Right atrium auricular region (tissue), 2 donors: ENCODE measurements at places on chromosomes 11 and 22.

DNA sequence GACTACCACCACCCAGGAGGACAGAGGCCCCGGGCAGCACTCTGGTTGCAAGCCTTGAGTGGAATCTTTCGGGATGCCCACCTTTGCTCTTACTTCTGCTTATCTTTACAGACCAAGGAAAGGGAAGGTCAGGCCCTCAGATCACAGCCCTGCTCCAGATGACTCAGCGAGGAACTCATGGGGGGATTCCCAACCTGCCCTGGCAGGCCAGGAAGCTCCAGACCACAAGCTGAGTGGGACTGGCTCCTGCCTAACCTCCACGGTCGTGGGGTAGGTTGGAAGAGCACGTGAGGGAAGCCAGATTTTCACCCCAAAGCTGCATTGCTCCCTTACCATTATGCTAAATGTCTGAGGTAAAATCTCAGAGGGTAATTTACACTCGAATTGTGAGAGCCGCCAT, 11.8 kb downstream of the TBC1D10A start:
- H3K27me3 ChIP-seq, result no peaks in the 10 kb centered on the region
- H3K4me3 ChIP-seq, result no peak overlapping the region
- peaks cover 75% of the 10 kb centered on the region for H3K4me1 ChIP-seq
- H3K36me3 ChIP-seq, result no peaks in the 10 kb centered on the region
- no peak overlapping the region for H3K27ac ChIP-seq

GRCh38 chr11:73325036-73325981, 17.2 kb downstream of the ARHGEF17 start:
- H3K4me1 ChIP-seq, result no peaks in the 10 kb centered on the region
- no peak for DNase-seq
- H3K27me3 ChIP-seq, result no peaks in the 10 kb centered on the region
- no peaks in the 10 kb centered on the region for H3K36me3 ChIP-seq

GRCh38 chr11:81749245-81749644, 984.4 kb downstream of the FAM181B start:
- no peaks in the 10 kb centered on the region for H3K27me3 ChIP-seq
- no peak overlapping the region for H3K4me3 ChIP-seq
- DNase-seq, result no peak
- no peaks in the 10 kb centered on the region for H3K4me1 ChIP-seq

- H3K27me3 ChIP-seq, result no peaks in the 10 kb centered on the region
- H3K4me3 ChIP-seq, result no peak overlapping the region
- no peaks in the 10 kb centered on the region for H3K36me3 ChIP-seq
- no peak overlapping the region for H3K27ac ChIP-seq
- H3K4me1 ChIP-seq, result no peaks in the 10 kb centered on the region
- no peak for DNase-seq
These were observed 369.6 kb downstream of the TENM4 start for GRCh38 chr11:79071190-79071589.

DNA sequence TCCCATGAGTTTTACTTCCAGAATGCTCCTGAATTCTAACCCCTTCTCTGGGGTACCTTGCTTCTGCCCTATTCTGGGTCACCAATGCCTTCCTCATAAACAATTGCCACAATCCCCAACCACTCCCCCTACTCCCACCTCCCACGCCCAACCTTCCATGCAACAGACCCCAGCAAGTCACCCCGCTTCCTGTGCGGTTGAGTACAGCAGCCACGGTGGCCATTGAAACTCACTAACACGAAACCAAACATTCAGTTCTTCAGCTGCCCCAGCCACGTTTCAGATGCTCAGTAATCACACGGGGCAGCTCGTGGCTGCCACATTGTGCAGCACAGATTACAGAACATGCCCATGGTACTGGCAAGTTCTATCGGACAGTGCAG, 3.7 kb upstream of the BCR start:
- no peaks in the 10 kb centered on the region for H3K36me3 ChIP-seq
- no peak overlapping the region for H3K4me3 ChIP-seq
- no peak overlapping the region for H3K27ac ChIP-seq
- no peaks in the 10 kb centered on the region for H3K27me3 ChIP-seq
- no peak for DNase-seq

- H3K27ac ChIP-seq, result peak overlapping the region; percentile 41
- H3K4me3 ChIP-seq, result no peak overlapping the region
- no peak for DNase-seq
- no peaks in the 10 kb centered on the region for H3K4me1 ChIP-seq
These were observed 443.5 kb downstream of the SOX6 start for GRCh38 chr11:15912825-15913224.

DNA sequence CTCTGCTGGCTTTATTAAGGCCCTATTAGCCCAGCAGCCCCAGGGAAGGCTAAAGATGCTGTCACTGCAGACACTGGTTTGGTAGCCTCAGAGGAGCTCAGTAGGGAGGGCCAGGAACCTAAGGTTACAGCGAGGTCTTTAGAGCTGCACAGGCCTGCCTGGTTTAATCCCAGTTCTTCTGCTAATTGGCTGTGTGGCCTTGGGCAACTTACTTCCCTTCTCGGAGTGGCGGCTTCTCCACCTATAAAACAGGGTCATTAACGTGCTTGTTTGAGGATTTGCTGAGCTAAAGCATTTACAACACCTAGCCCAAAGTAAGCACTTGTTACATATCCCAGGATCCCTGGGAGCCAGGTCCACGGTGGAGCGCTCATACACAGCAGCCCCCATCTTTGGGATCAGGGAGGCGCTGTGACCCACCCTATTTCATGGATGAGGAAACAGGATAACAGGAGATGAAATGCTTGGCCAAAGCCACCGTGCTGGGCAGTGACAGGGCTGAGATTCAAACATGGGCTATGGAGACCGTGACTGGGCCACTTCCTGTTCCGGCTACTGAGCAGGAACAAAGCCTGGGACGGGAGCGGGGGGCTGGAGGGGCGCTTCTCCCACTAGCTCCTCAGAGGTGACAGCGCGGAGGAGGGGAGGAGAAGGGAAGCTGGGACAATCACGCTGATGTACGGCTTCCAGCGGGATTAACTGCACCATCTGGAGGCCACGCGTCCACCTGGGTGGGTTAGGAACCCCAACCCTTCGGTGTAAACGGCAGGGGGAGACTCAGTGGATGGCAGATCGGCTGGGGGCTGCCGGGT, 61.5 kb downstream of the IGLL1 start:
- H3K27me3 ChIP-seq, result no peaks in the 10 kb centered on the region
- no peak overlapping the region for H3K4me3 ChIP-seq
- H3K4me1 ChIP-seq, result peaks cover 30% of the 10 kb centered on the region

DNA sequence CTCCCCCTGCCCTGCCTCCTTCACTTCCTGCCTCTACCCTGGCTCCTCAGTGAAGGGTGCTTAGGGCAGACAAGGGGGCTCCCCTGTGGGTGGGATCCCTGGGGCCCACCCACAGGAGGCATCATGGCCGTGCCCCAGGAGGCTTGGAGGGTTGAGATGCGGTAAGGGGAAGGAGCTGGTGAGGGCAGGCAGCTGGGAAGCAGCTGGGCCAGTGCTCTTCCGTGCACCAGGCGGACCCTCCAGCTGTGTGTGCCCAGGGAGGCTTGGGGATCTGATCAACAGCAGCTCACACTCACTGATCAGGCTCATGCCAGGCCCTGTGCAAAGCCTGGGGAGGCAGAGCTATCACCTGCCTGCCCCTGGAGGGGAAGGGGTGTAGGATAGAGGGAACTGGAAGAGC, 59.3 kb upstream of the TTLL12 start:
- H3K27me3 ChIP-seq, result no peaks in the 10 kb centered on the region
- H3K27ac ChIP-seq, result no peak overlapping the region
- H3K4me3 ChIP-seq, result no peak overlapping the region
- H3K4me1 ChIP-seq, result no peaks in the 10 kb centered on the region

- H3K27me3 ChIP-seq, result no peaks in the 10 kb centered on the region
- DNase-seq, result no peak
- no peaks in the 10 kb centered on the region for H3K4me1 ChIP-seq
- no peaks in the 10 kb centered on the region for H3K36me3 ChIP-seq
These were observed 61.4 kb downstream of the EFCAB6 start for GRCh38 chr22:43750751-43751150.

DNA sequence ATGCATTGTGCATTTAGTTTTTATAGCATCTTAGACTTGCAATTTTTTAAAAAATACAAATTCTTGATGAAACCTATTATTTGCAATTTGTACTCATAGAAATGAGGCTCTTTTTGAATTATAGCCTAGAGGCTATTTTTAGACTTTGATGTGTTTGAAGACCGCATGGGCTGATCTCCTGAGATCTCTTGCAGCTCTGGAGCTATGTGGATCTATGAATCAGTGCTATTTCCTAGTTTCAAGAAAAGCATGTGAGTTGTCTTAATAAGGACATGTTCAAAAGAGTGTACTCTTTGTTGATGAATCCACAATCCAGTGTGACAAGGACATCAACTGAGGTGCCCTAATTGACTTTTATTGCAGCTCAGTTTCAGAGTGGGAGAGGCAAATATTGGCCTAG, 620.5 kb downstream of the ETS1 start:
- H3K4me1 ChIP-seq, result no peaks in the 10 kb centered on the region
- H3K4me3 ChIP-seq, result no peak overlapping the region
- H3K36me3 ChIP-seq, result no peaks in the 10 kb centered on the region
- no peak overlapping the region for H3K27ac ChIP-seq

DNA sequence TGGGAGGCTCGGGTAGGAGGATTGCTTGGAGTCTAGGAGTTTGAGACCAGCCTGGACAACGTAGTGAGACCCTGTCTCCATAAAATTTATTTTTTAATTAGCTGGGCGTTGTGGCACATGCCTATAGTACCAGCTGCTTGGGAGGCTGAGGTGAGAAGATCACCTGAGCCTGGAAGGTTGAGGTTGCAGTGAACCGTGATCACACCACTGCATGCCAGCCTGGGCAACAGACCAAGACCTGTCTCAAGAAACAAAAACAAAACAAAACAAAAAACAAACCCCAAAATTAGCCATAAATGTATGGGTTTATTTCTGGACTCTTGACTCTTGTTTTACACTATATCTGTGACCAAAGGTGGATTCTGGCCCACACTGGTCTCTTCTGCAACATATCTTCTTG, 41.6 kb downstream of the EIF3F start:
- peak; percentile 30 for DNase-seq
- H3K4me3 ChIP-seq, result no peak overlapping the region
- no peaks in the 10 kb centered on the region for H3K27me3 ChIP-seq
- no peaks in the 10 kb centered on the region for H3K36me3 ChIP-seq

- H3K36me3 ChIP-seq, result peaks cover 80% of the 10 kb centered on the region
- no peak overlapping the region for H3K4me3 ChIP-seq
- no peak for DNase-seq
These were observed 34.1 kb downstream of the PHLDB1 start for GRCh38 chr11:118641397-118642019.

DNA sequence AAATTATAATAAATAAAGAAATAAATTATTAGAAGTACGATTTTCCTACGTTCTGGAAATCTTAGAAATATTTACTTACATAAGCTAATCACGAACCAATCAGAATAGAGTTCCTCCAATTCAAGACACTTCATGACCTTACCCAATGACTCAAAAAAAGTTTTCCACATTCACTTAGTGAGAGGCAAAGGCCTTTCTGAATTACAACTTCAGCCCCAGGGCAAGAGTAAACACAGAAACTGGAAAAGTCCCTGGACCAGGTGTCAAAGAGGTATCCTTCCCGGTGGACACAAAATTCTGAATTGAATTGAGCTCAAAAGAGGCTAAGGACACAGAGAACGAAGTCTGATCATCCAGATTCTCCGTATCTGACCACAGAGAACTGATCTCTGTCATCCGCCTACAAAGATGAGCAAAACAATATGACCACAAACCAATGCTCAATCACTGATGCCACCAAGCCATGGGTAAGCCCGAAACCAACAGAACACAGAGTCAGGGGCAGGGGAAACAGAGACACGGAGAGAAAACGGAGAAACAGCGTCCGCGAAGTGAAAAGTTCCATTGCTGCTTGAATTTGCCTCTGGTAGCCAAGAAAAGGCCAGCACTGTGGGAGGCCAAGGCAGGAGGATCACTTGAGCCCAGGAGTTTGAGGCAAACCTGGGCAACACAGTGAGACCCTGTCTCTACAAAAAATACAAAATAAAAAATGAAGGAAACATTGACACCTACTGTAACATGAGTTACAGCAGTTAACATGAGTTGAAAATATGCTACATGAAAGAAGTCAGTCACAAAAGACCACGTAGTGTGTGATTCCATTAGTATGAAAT, 6.8 kb downstream of the BID start:
- no peak overlapping the region for H3K27ac ChIP-seq
- H3K4me1 ChIP-seq, result no peaks in the 10 kb centered on the region
- H3K27me3 ChIP-seq, result no peaks in the 10 kb centered on the region
- no peak overlapping the region for H3K4me3 ChIP-seq
- DNase-seq, result no peak

GRCh38 chr22:35310556-35311550, 11.2 kb downstream of the TOM1 start:
- no peaks in the 10 kb centered on the region for H3K36me3 ChIP-seq
- peak overlapping the region; percentile 95 for H3K27ac ChIP-seq
- no peaks in the 10 kb centered on the region for H3K4me1 ChIP-seq
- no peak overlapping the region for H3K4me3 ChIP-seq

GRCh38 chr11:104700609-104701008, 197.7 kb downstream of the CASP12 start:
- H3K36me3 ChIP-seq, result no peaks in the 10 kb centered on the region
- no peak for DNase-seq
- no peaks in the 10 kb centered on the region for H3K4me1 ChIP-seq
- H3K4me3 ChIP-seq, result no peak overlapping the region
- no peaks in the 10 kb centered on the region for H3K27me3 ChIP-seq

DNA sequence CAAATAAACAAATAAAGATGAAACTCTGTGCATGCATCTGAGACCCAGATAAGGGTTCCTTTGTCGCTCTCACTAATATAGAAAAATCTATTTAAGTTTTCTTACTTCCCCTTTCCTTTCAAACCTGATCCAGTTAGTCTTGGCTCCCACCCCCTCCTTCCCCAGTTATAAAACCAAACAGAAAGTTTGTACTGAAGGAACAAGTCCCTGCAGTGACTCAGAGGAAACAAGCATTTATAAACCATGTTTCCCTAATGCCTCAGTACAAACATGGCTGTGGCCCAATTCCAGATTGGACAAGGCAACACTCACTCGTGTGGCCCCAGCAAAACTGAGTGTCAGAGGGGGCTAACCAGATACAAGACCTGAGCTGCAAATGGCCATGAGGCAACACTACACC, 65.5 kb upstream of the ARHGAP20 start:
- H3K27ac ChIP-seq, result no peak overlapping the region
- DNase-seq, result no peak
- H3K4me1 ChIP-seq, result no peaks in the 10 kb centered on the region

DNA sequence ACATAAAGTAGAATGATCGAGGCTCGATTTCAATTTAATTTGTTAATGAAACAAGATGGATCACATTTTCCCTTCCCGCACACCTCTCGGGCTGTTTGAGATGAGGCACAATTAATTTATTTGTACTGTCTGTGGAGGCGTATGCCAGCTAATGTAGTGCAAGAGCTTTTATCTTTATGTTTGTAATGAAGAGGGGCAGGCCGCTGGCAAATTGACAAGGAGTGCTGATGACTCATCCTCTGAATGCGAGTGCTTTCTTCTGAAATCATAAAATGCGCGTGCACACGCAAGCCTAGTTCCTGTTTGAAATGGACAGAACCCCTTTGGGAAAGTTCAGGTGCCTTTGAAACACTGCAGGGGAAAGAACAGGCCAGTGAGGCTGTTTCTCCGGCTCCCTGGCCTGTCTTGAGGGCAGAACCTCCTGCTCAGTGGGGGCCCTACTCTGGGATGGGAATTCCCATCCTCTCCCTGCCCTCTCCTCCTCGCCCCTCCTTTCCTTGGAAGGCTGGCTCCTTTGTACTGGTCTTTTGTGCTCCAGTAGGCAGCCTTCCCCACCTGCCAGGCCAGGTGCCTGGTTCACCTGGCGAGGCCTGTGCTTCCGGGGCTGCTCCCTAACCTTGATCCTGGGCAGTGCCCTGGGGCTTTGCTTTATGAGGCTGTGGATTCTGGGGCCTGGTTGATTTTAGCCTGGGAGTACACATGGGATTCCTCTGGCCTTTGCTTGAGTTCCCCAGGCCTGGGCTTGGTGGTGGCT, 50.3 kb downstream of the TEAD1 start:
- peaks cover 49% of the 10 kb centered on the region for H3K4me1 ChIP-seq
- no peaks in the 10 kb centered on the region for H3K36me3 ChIP-seq
- no peak overlapping the region for H3K4me3 ChIP-seq
- peak overlapping the region; percentile 59 for H3K27ac ChIP-seq
- DNase-seq, result peak; percentile 92
- no peaks in the 10 kb centered on the region for H3K27me3 ChIP-seq
